ENCODE measurements at places on chromosomes 7 and 10.
A peak's percentile ranks its signal among the peaks of the same experiment; 100 is the strongest.

- DNase-seq: no peak
Measured at GRCh38 chr7:155234950-155235789, 62.5 kb upstream of the INSIG1 start.

DNA sequence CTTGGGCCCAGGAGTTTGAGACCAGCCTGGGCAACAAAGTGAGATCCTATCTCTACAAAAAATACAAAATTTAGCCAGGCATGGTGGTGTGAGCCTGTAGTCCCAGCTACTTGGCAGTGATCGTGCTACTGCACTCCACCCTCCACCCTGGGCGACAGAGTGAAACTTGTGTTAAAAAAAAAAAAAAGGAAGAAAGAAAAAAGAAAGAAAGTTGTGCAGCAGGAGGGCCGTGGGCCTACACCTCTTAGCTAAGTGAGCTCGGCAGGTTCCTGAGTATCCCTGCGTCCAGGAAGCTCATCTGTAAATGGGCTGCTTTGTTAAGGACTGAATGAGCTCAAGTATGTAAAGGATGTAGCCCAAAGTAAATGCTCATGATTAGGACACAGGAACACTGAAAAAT is 155.0 kb downstream of the RNF216 start:
- DNase-seq: no peak

DNA sequence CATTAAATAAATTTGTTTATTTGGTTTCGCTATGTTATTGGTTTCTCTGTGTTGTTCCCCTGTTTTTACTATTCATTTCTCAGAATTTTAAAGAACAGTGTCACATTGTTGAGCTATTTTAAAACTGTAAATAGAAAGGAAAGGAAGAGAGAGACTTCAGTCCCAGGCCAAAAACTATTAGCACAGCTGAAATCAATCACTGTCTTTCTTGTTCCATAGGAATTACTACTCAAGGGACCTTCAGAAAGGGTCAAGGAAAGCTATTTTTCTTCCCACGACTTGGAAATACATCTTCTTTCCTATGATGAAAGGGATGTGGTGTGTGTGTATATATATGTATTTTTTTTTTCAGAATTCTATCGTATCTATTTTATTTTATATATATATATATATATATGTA is 29.0 kb upstream of the GNAT3 start:
- no peak for DNase-seq

DNA sequence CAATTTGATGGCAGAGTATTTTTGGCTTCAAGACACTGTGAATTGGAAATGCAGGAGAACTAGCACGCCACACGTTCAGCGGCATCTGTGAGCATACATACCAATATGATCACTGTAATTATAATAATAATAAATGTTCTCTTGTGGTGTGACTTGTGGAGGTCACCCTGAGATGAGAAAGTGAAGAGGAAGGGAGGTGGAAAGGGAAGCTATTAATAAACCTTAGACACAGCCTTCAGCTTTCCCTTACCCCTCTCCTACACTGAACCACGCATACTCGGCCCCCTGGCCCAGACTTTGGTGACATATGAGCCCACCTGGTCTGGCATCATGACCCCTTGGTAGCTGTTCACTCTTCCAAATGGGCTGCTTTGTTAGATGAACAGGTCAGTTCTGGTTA is 139.1 kb downstream of the SORCS3 start:
- DNase-seq: no peak

DNA sequence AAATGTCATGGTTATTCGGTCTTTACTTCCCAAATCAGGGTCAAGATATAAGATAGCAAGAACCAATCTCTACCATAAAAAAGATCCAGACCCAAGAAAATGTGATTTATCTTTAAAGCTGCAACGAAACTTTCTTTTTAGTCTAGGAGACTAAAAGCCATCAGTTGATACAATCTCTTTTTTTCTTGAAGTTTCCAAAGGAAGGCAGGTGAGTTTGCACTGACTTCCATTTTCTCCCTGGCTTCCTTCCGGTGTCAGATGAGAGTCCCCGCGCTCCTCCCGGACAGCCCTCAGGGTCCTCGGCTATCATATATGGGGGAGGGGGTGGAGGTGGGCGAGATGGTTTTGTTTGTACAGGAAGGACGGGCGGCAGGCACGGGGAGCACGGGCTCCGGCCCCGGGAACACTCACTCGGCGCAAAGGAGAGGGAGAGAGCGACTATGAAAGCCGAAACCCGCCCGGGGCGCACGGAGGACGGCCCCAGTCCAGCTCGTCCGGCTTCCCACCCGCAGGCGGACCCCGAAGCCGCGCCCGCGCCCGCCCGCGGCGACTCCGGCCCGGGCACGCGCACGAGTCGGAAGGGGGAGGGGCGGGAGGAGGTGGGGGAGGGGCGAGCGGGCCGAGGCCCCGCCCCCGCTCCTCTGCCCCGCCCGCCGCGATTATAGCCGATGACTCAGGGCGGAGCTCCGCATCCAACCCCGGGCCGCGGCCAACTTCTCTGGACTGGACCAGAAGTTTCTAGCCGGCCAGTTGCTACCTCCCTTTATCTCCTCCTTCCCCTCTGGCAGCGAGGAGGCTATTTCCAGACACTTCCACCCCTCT is at the start of gene BAG3:
Gene BAG3, plus strand, starts transcription at position 689 of the 822 bp plus-strand sequence. CDS start 296 bp downstream, outside the sequence.
- DNase-seq: peak; percentile 84

- no peak for DNase-seq
Measured at GRCh38 chr10:132722394-132723329, 63.3 kb downstream of the NKX6-2 start.

DNA sequence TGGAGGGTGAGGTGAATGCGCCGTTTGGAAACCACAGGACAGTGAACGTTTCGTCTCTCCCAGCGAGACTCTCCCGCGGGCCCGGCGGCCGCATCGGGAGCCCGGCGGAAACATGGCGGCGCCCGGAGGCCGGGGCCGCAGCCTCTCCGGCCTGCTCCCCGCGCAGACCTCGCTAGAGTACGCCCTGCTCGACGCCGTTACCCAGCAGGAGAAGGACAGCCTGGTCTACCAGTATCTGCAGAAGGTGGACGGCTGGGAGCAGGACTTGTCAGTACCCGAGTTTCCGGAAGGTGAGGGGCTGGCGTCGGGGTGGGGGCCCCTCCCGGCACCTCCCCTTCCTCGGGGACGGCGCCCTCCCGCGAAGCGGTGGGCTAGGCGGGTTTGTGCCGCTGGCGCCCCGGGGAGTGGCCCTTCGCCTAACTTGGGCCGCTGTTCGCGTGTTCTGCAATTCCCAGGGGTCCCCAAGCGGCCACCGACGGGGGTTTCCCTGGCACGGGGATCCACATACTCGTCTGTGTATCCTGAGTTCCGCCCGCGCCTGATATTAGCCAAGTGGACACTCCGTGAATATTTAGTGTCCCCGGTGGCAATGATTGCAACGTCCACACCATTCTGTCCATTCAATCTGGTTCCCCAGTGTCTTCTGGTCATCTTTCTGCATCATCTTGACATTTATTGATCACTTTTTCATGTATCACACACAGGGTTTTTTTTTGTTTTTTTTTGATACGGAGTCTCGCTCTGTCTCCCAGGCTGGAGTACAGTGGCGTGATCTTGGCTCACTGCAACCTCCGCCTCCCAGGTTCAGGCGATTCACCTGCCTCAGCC is 514 bp downstream of the NHLRC2 start:
- DNase-seq: peak; percentile 57

DNA sequence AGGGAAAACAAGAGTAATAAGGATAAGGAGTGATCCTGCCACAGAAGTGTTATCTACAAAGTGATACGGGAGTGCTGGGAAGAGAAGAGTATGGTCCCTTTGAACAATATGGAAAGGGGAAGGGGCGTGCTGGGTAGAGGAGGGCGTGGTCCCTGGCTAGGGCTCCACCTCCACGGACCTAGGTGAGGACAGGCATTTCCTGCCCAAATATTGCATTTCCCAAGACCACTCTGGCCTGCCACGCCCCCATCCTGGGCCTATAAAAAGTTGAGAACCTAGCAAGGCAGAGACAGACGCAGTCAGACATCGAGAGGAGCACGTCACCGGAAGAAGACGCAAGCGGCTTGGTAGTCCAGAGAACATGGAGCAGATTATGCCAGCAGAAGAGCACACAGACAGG is 22.8 kb downstream of the VSTM4 start:
- DNase-seq: no peak

DNA sequence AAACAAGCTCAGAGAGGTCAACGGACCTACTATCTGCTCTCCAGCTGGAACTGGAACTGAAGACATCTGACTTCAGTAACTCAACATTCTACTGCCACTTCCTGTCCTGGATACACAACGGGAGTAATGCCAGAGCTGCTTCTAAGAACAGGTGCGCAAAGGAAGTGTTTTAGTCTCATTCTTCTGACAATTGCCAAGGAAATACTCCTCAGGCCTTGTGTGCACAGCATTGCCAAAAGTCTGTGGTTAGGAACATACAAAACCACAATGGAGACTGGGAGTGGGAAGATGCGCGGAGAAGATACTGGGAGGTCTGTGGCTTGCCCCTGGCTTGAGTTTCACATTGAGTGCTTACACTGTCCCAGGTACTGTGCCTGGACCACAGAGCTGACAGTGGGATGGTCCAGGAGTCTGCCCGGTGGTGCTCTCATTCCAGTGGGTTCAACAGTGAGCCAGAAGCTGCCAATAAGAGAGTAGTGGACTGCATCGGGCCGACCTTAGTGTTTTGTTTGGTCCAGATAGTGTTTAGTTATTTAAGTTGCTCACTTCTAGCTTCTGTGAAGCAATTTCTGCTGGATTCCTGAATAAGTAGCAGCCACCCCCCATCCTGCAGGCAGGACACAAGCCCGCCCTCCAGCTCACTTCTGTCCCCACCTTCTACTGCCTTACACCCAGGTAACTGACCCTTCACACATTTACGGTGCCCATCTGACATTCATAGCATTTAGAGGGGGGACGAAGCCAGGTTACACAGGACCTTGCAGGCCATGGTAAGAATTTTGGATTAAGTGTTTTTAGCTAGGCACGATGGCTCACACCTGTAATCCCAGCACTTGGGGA is 10.3 kb downstream of the TBL2 start:
- no peak for DNase-seq

GRCh38 chr7:112929421-112929820 is 139.2 kb upstream of the TMEM168 start:
- DNase-seq: no peak

- no peak for DNase-seq
Measured at GRCh38 chr10:22560913-22561239, 153.5 kb downstream of the PIP4K2A start.

- DNase-seq: no peak
Measured at GRCh38 chr7:17021205-17021604, 139.4 kb upstream of the AGR3 start.

DNA sequence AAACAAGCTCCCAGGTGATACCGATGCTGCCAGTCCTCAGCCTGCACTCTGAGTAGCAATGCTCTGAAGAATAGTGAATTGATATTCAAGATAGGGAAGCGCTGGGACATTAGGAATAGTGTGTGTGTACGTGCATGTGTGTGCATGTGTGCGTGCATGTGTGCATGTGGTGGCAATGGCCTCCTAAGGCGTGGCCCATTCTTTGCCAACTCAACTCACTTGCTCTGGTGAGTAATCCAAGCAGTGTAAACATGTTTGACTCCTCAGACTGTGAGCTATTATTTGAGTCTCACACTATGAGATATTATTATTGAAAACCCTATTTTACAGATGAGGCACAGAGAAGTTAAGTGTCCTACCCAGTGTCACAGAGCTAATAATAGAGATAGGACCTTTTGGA is 186.6 kb downstream of the RAB11FIP2 start:
- no peak for DNase-seq

DNA sequence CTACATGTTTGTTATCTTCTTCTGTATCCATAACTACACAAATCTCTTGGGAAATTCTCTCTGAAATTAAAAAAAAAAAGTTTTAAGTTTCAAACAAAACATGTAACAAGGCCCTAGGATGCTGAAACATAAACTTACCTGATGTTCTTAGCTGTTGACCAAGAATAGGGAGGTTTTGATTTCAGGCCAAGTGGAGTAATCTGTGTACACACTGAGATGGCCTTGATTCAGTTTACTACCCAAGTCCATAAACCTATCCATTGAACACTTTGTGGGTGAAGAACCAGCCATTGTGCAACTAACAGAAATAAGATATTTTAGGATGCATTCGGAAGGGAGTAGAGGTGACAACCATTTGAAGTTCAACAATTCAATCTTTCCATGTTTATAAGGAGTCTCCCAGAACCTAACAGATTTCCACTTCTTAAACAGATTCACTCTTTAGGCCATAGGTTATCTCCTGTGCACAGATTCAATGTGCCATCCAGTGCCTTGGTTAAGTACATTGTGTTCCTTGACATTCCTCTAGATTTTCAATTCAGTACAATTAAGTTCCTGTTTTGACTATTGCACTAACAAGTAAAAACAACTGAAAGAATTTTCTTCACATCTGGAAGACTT is 143.1 kb downstream of the CRPPA start:
- DNase-seq: no peak

DNA sequence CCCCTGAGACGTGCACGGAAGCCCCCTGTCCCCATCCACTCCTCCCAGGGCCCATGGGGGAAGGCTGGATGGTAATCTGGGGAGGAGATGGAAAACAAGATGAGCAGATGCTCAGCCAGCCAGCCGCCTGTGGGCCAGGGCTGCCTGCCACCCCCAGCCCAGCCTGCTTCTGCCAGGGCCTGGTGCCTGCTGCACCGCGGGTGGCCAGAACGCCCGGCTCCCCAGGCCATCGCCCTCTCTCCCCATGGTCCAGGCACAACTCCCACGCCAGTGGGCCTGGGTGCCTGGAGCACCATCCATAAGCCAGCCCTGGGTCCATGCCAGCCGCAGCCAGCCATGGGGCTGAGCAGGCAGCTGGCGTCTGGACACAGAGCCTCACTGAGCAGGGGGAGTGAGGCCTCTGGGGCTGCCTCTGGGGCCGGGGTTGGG is 57.2 kb upstream of the ELN start:
- DNase-seq: no peak

- DNase-seq: no peak
Measured at GRCh38 chr7:97693586-97693985, 38.3 kb upstream of the TAC1 start.

GRCh38 chr7:51545131-51545530 is 228.5 kb upstream of the COBL start:
- DNase-seq: no peak

DNA sequence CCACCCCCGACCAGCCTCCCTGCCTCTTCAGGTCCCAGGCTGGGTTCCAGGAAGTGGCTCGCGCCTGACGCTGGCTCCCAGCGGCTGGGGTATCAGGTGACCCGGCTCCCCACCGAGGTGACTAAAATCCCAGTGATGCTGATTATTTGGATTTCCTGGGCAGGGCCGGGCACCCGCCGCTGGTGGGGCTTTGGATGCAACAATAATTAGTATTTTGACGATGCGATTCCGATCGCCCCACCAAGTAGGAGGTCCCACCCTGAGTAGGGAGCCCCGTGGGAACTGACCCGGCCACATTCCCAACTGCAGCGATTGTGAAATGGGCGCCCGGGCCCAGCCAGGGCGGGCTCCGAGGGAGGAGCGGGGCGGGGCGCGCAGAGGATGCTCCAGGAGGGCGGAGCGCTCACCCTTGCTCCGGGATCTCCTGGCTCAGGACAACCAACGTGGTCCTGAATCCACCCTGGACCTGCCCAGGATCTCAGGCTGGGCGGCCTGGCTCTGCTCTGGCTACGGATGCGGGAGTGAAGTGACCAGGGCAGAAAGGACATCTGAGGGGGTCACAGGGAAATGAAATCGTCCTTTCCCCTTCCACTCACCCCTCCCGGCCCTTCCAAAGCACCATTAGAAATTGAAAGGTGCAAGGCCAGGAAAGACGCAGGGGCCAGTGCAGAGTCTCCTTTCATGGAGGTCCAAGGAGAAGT is 32.6 kb downstream of the DUSP5 start:
- DNase-seq: peak; percentile 66

All from SW 1271 (cell line).